Left renal pelvis (tissue), 4 donors: ENCODE measurements at places on chromosomes 7 and 10. TPM values are rescaled to one million over a fixed set of nuclear protein-coding genes. Genes with fewer than 3 reads are reported as not detected.

TMEM196 gene
- polyA plus RNA-seq: 0.52 TPM

RBP4 gene
- polyA plus RNA-seq: 0.27 TPM

GPR37 gene
- 5.9 TPM for polyA plus RNA-seq

GDF2 gene
- not detected for polyA plus RNA-seq

HECW1 gene
- polyA plus RNA-seq: 4.1 TPM

FZD8 gene
- 15.0 TPM for polyA plus RNA-seq

- no peak for DNase-seq
Measured at GRCh38 chr7:43781726-43782607, 23.5 kb downstream of the BLVRA start.

DNA sequence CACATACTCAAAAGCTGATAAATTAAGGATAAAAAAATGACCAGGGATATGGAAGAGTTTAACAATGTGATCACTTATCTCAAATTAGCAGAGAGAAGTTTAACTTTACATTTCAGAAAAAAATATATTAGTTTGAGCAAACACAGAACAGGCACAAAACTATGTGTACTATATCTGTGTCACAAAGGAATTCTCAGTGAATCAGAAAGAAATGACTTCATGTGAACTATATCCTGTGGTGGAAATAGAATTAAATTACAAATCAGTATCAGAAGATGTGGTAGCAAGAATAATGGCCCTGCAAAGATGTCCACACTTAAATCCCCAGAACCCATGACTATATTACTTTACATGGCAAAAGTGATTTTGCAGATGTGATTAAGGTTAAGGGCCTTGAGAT is 70.3 kb downstream of the SEC23IP start:
- DNase-seq: no peak

GRCh38 chr7:116710764-116711452 is 38.9 kb downstream of the MET start:
- DNase-seq: no peak

DNA sequence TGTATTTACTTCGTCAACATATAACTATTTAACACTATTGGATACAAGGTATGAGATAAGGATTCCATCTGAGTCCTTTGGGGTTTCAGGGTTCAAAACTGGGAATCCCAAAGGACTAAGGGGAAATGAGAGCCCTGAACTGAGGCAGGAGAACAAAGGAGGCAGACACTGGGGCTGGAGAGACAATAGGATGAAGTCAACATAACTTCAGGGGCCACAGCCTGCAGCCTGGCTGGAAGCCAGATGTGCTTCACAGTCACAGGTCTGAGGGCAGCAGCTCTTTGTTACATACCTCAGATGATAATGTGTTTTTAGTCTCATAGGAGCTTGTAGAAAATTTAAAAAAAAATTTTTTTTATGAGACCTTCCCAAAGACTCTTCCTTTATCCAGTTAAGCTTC is 73.3 kb downstream of the NRF1 start:
- DNase-seq: no peak

GRCh38 chr7:28697913-28698563 is 260.1 kb downstream of the TRIL start:
- no peak for DNase-seq

DNA sequence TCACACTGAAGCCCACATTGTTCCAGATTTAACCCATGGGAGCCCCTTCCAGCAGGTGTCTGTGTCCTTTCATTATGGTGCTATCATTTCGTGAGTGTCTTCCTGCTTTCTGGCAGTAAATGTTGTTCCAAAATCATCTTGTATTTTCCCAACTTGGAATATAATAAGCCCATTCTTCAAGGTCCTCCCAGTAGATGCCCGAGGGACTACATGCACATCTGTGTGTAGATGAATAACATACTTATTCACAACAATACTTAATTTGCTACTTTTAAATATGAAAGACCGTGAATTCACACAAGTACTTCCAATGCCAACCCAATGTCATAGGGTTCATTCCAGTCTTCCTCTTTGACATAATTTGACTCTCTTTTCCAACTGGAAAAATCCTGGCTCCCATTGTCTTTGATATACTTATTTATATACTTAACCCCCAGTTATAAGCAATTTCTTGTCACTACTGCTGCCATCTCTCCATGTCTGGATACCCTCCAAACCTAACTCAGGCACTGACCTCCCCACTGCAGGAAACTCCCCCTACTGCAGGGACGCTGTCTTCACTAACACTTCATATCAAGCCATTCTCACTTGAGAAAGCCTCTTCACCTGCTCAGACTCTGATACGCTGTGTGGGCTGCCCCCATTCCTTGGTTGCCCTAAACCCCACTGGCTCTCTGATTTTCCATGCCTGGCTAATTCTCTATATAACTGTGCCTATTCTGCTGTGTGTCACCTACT is 1119.2 kb downstream of the CNTNAP2 start:
- DNase-seq: no peak

GRCh38 chr10:78566284-78567111 is 502.3 kb upstream of the ZMIZ1 start:
- no peak for DNase-seq

GRCh38 chr10:75754096-75754831 is 322.8 kb downstream of the LRMDA start:
- DNase-seq: no peak

- no peak for DNase-seq
Measured at GRCh38 chr7:112143582-112143981, 62.6 kb downstream of the DOCK4 start.

DNA sequence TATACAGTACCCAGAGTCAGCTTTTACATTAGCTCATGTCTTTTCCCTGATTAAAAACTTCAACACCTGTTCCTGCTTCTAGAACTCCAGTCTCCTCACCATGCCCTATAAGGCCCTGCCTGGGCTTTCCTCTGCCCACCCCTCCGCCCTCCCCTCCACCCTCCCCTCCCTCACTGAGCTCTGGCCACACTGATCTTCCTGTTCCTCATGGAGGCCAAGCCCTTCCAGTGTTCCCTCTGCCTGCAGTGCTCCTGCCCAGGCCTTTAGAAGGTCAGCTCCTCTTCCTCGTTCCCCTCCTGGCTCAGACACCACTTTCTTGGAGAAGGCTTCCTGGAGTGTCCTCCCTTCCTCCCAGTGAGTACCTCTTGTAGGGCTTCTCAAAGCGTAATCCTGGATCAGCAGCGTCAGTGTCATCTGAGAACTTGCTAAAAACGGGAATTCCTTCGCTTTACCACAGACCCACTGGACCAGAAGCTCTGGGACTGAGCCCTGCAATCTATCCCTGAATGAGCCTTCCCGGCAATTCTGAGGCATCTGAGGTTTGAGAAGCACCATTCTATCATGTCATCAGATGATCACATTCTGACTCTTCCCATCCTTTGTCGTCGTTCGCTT is 3.7 kb downstream of the PDZD7 start:
- no peak for DNase-seq

GRCh38 chr10:9885761-9886160 is 1131.9 kb upstream of the CELF2 start:
- DNase-seq: no peak

DNA sequence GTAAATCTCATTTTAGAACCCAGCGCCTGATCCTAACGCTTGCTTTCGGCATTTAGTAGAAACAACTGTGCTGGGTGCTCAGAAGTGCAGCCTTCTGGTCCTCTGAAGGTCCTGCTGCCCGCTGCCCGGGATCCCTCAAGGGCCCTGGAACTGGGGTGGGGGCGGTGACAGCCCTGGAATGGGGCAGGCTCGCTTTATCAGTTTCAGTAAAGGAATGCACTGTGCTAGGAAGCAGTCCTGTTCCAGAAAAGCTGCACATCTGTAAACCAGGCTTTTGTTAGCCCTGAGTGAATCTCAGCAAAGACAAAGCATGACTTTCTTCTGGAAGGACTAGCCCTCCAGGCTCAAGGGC is 254.6 kb downstream of the TNS3 start:
- no peak for DNase-seq
